ENCODE measurements at places on chromosomes 11 and 22.

DNA sequence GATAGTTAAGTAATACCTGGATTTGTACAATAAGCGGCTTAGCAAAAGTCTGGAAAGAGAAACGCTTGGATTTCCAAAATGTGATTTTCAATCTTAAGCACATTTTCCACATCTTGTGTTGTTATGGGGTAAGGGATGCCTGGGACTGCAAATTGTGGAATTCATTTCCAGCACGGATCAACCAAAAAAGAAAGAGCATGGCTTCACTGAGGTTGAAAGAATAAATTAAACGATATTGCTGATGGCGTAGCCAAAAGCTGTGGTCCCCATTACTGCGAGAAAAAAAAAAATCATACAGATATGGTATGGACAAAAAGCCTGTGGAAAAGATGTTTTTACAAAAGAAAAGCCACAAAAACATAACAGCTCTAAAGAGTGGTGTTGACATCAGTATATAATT, 26.0 kb upstream of the ALX4 start:
- no peak for DNase-seq

- DNase-seq, result no peak
Observed at GRCh38 chr11:11884351-11884750, 42.6 kb downstream of the USP47 start.

- no peak for DNase-seq
Observed at GRCh38 chr11:134181707-134182106, 42.1 kb downstream of the NCAPD3 start.

GRCh38 chr22:19840059-19840458, 14.6 kb downstream of the GNB1L start:
- DNase-seq, result no peak

DNA sequence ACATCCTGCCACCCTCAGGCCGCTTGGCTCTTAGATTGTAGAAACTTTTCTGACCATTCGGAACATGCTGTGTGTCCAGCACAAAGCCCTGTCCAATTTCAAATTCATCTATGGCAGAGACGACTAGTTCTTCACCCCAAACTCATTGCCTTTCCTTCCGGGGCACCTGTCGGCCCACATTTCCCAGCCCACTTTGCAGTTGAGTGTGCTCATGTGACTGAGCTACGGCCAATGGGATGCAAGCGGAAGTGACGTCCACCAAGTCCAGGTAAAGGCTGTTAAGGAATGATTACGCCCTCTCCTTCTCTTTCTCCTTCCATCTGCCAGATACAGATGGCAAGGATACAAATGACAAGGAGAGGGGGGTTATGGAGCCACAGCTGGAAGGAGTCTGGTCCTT, 32.5 kb downstream of the SYT13 start:
- no peak for DNase-seq
